Stimulated activated CD4-positive, alpha-beta T cell treated with anti-CD3 and anti-CD28 coated beads, Interleukin-1b, Interleukin-23, amount 100 ng/mL, for 24 hours (primary cell): ENCODE measurements at places on chromosomes 7 and 10.

- no peak for DNase-seq
Measured at GRCh38 chr7:121519548-121520521, 123.7 kb upstream of the FAM3C start.

GRCh38 chr10:128572696-128573095 lies 446.5 kb upstream of the MKI67 start:
- DNase-seq: no peak

DNA sequence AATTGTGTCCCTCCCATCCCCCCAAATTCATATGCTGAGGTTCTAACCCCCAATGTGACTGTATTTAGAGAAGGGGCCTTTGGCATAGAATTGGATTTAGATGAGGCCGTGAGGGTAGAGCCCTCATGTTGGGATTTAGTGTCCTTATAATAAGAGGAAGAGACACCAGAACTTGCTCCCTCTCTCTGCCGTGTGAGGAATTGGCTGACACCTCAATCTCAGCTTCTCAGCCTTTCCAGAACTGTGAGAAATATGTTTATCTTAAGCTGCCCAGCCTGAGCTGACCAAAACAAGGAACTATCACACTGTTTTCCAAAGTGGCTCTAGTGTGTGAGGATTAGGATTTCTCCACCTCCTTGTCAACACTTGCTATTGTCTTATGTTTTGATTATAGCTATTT lies 400.0 kb upstream of the FZD8 start:
- no peak for DNase-seq

DNA sequence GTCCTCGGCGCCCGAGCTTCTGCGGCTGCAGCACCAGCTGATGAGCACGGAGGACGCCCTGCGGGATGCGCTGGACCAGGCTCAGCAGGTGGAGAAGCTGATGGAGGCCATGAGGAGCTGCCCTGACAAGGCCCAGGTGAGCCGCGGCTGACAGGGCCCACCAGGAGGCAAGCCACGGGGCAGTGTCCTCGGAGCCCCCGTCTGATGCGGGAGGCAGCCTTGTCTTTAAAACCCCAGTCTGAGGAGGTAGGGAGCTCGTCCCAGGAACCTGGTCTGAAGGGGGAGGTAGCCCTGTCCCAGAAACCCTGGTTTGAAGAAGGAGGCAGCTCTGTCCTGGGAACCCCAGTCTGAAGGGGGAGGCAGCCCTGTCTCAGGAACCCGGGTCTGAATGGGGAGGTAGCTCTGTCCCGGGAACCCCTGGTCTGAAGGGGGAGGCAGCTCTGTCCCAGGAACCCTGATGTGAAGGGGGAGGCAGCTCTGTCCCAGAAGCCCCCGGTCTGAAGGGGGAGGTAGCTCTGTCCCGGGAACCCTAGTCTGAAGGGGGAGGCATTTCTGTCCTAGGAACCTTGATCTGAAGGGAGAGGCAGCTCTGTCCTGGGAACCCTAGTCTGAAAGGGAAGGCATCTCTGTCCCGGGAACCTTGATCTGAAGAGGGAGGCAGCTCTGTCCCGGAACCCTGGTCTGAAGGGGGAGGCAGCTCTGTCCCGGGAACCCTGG lies 53.1 kb upstream of the GTF2IRD1 start:
- no peak for DNase-seq

DNA sequence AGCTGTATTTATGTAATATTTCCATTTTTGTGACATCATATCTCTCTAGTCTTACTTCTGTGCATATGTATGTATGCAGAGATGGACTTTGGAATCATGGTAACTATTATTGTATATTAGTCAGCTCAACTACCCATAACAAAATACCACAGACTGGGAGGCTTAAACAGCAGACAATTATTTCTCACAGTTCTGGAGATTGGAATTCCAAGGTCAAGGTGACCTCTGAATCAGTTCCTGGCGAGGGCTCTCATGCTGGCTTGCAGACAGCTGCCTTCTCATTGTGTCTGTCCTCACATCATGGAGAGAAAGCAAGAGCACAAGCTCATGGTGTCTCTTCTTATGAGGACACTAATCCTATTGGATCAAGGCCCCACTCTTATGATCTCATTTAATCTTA lies 79.1 kb downstream of the RAMP3 start:
- no peak for DNase-seq

- DNase-seq: no peak
Measured at GRCh38 chr7:16999541-17000267, 117.9 kb upstream of the AGR3 start.

GRCh38 chr10:101939729-101940128 lies 96.1 kb upstream of the KCNIP2 start:
- DNase-seq: no peak

DNA sequence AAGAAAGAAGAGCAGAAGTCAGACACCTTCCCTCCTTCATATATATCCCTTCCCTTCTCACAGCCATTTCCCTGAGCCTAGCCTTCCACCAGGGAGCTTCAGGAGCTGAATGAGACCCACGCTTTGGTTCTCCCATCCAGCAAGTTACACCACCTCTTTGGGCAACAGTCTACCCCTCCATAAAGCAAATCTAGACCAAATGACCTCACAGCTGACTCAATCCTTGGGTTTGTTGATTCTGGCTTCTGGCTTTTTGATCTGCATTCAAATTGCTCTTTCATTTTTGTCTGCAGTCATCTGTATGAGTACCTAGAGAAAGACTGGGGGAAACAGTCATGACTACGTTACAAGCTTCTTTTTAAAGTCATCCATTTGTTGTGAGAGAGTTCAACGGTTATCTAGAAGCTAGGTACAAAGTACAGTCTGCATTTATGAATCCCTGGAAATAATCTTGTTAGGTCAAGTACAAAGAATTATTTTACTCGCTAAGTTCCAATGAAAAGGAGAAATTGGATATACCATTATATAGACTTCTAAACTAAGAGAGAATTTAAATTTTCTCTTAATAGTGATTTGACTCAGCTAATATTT lies 86.3 kb downstream of the RAB11FIP2 start:
- no peak for DNase-seq

GRCh38 chr7:29102558-29103151 lies 43.7 kb downstream of the CPVL start:
- no peak for DNase-seq

DNA sequence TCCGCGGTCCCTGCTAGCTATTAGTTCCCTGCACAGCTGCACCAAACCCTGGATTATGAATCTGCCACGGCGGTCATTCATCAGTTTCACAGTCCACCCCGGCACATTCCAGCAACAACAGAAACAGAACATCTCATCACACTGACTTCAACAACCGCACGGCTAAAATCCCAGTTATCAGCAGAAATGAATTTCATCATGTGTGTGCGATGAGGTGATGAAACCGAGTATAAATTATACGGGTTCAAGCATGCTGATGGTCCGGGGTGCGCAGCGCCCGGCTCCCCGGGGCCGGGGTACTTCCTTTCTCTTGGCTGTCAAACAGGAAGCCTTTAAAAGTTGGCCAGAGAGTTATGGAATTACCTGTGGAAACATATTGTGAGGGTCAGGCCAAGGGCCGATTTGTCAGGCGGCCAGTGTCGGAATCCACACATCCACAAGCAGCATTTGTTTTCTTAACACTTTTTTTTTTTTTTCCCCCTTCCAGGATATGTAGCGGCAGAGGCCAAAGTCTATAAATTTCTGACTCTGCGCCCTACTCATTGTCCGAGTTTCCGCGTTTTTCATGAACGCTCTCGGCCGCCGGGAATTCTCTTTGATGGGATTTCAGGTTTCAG lies 420.9 kb upstream of the MGMT start:
- DNase-seq: no peak
